ENCODE measurements at places on chromosomes 2 and 18. TPM values are rescaled to one million over a fixed set of nuclear protein-coding genes. Genes with fewer than 3 reads are reported as not detected.

IL36G gene
- not detected for total RNA-seq

RIT2 gene
- not detected for total RNA-seq

DNA sequence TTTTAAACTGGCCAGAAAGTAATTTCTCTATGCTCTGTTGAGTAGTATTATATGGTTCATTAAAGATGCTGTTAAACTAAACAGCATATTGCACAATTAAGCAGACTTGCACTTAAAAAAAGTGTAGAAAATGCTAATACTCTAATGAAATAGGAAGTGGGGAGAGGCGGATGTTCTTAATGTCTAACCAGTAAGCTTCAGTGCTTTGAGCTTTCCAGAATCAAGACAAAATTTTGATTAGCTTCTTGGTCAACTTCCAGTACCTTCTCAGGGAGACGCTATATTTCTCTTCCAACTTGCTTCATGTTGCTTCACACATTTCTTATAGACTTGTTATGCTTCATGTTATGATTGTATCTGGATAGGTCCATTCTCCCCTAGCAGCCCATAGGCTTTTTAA lies 89.1 kb downstream of the MAP2 start:
- DNase-seq = no peak

DNA sequence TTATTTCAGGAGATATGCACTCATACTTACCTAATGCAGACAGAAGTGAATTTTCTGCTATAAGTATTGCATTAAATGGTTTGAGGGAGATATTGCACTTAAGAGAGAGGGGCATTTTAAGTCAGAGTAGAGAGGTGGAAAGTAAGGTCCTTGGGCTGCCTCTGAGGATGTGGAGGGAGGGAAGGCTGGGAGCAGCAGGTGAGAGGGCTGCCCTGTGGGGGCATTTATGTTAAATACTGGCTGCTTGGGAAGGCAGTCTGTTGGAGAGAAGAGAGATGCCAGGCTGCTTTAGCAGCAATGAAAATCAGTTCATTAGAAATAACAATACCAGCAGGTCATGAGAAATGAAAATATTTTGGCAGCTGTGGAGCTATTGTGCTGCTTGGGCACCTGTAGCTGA lies 576.2 kb upstream of the HS6ST1 start:
- DNase-seq = no peak

NEURL3 gene
- total RNA-seq = 5.3 TPM

DNA sequence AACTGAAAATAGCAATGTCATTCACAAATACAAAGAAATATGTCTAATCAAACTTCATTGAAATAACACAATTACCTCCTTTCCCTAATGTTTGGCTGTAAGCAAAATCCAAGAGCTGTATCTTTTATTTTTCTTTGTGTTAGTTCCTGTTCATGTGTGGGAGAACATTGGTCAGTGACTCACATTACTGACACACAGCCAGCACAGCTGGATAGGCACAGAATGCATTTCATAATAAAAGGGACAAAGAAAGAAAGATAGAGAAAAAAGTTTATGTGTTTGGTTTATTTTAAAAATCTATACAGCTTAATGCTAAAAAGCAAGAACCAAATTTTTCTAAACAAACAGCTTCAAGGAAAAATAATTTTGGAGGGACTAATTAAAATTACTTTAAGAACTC lies 185.6 kb upstream of the COL3A1 start:
- DNase-seq = no peak
